ENCODE measurements at places on chromosomes 5 and 9.

GRCh38 chr9:124482431-124483031 is 24.7 kb downstream of the NR5A1 start:
- no peak for DNase-seq

GRCh38 chr5:170648541-170648940 is 135.0 kb upstream of the GABRP start:
- no peak for DNase-seq

- no peak for DNase-seq
Observed at GRCh38 chr5:154238776-154239481, 48.4 kb downstream of the GALNT10 start.

GRCh38 chr5:91586232-91586631 is 203.1 kb upstream of the ARRDC3 start:
- no peak for DNase-seq

DNA sequence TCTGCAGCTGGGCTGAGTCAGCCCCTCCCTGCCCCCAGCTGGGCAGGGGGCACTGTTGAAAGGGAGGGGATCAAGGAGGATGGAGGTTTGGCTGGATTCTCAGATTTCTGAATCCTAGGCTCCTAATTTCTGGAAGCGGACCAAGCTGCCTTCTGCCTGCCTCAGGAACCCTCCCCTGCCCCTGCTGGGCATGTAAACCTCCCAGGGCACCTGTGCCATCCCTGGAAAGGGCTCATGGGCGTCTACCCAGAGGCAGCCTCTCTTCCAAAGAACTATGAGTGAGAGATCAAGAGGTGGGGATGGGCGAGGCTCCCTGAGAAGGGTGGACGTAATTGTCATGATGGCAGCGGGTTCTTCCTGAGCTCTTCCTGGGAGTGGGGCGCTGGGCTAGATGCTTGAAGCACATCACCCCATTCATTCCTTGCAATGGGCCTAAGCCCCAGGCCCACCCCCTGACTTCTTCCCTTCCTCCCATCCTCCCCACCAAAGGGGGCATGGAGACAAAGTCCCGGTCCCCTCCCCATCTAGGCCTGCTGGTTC is 21.6 kb downstream of the CSF1R start:
- no peak for DNase-seq

Data from AML-193 (cell line).